ENCODE measurements at places on chromosomes 13 and 19. TPM values are rescaled to one million over a fixed set of nuclear protein-coding genes. Genes with fewer than 3 reads are reported as not detected.

The HSH2D gene
- total RNA-seq, result not detected

The RGCC gene
- total RNA-seq, result 1.7 TPM

The TBC1D17 gene
- total RNA-seq, result 12.5 TPM

The MIR17HG gene
- 1.9 TPM for total RNA-seq

The KRI1 gene
- total RNA-seq, result 8.5 TPM

The EPS8L1 gene
- total RNA-seq, result 0.75 TPM

The CHAF1A gene
- total RNA-seq, result 9.1 TPM
